Fibroblast of lung (primary cell): ENCODE measurements at places on chromosomes 4 and X. TPM values are rescaled to one million over a fixed set of nuclear protein-coding genes. Genes with fewer than 3 reads are reported as not detected.

GRCh38 chrX:32448320-32448719 is 763.0 kb downstream of the DMD start:
- no peak for DNase-seq

GRCh38 chr4:85522277-85522676 is 47.3 kb downstream of the ARHGAP24 start:
- no peak for DNase-seq

DNA sequence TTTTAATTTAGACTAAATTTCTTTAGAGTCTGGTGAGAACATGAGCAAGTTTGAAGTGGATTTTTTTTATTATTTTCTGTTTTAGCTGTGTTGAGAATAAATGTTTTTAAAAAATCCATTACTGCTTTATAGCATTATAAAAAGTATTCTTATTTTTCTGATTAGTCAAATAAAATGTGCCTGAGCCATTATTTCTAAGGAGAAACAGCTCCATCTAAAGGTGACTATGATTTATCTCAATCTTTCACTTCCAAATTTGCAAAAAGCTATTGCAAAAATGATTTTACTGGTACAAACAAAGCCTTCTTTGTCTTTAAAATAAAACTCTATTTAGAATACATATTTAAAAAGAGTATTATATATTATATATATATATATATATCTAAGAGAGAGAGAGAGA is 959.2 kb downstream of the FAM133A start:
- DNase-seq = no peak

DNA sequence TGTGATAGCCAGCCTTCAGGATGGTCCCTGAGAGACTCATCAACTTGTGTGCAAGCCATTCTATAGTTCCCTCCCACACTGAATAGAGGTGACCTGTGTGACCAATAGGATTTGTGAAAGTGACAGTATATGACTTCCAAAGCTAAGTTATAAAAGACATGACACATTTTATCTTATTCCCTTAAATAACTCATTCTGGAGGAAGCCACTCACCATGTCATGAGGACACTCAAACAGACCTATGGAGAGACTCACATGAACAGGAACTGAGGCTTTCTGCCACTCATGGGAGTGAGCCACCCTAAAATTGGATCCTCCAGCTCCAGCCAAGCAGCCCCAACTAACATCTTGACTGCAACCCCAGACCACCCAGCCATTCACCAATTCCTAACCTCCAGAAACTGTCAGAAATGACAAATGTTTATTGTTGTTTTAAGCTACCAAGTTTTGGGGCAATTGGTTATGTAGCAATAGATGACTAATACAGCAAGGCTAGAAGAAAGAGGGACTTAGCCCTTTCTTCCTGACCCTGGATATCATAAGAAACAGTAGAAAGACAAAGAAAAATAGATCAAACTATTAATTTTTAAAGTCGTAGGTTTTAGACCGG is 9.0 kb upstream of the CHIC2 start:
- DNase-seq = peak; percentile 68

- DNase-seq = no peak
Observed at GRCh38 chrX:47863187-47863586, 26.5 kb downstream of the ZNF81 start.

- no peak for DNase-seq
Observed at GRCh38 chrX:38649674-38650647, 88.6 kb downstream of the TSPAN7 start.

The KIAA1210 gene
- not detected in 2 replicates for total RNA-seq

The ZDHHC9 gene
- 13.6 and 21.8 TPM in 2 replicates for total RNA-seq

DNA sequence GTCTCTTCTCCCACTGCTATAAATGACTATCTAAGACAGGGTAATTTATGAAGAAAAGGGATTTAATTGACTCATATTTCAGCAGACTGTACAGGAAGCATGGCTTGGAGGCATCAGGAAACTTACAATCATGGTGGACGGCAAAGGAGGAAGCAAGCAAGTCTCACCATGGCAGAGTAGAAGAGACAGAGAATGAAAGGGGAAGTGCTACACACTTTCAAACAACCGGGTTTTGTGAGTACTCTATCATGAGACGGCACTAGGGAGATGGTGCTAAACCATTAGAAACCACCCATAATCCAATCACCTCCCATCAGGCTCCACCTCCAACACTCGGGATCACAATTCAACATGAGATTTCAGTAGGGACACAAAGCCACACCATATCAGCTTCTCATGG is 11.1 kb downstream of the UBE2NL start:
- DNase-seq = no peak

- DNase-seq = no peak
Observed at GRCh38 chr4:139564502-139564901, 8.5 kb upstream of the SETD7 start.

DNA sequence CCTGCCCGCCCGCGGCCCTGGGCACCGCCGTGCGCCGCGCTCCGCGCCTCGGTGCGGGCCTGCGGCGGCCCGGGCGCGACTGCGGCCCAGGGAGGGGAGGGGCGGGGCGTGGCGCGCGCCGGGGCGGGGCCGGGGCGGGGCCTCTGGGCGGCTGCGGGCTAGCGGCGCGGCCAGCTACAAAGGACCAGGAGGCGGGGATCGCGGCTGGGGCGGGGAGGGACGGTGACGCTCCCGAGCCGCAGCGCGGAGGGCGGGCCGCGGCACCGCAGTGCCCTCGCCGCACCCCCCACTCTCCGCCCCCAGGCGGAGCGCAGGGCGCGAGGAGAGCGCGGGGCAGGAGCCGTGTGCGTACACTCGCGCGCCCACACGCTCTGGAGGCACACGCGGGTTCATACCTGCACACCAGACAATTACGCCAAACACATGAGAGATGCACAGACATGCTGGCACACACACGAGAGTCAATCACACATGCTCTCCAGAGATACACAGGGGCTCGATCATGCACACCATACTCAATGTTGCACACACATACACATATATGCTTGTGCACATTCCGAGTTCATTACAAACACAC is at the start of gene CRMP1:
TSS of gene CRMP1 (minus strand) at position 83 of the 577 bp plus-strand sequence. CDS start 117 bp downstream, outside the sequence.
- peak; percentile 29 for DNase-seq
